ENCODE measurements at places on chromosomes 11 and 22.

DNA sequence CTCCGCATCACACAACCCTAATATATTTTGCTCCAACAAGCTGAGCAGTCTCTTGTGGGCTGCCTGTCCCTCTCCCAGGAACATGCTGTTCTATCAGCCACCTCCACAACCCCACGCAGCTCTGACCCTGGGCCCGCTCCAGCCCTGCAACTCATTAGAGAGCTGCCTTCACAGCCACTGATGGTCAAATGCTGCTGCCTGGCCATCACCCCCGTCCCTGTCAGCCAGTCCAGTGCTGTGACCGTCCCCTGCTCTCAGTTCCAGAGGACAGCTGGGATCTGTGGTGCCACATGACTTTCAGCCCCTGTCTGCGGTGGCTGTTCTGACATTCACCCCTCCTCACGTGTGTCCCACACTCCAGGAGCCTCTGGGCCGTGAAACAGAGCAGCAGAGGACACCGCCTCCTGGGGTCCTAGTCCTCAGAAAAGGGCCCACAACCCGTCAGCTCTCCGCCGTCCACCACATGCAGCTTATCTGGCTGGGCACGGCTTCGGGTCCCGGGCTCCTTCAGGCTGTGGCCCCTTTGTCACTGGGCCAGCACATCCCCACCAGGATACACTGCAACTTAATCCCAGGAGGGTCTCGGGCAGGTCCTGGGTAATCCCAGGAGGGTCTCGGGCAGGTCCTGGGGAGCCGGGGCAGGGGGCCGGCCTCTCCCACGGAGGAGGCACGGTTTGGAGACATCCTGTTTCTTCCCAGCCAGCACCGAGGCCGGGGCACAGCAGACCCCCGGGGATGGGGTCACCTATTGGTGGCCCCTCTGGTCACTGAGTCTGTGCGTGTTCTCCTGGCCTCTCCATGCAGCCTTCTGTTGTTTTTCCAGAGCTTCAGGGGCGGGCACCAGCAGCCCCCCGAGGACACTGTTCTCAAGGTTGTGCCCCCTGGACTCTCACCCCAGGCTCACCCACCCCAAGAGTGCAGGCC lies 15.1 kb downstream of the CRELD2 start:
- DNase-seq = no peak

- peak; percentile 58 for DNase-seq
These were observed 9.8 kb downstream of the CD82 start for GRCh38 chr11:44575288-44575672.

DNA sequence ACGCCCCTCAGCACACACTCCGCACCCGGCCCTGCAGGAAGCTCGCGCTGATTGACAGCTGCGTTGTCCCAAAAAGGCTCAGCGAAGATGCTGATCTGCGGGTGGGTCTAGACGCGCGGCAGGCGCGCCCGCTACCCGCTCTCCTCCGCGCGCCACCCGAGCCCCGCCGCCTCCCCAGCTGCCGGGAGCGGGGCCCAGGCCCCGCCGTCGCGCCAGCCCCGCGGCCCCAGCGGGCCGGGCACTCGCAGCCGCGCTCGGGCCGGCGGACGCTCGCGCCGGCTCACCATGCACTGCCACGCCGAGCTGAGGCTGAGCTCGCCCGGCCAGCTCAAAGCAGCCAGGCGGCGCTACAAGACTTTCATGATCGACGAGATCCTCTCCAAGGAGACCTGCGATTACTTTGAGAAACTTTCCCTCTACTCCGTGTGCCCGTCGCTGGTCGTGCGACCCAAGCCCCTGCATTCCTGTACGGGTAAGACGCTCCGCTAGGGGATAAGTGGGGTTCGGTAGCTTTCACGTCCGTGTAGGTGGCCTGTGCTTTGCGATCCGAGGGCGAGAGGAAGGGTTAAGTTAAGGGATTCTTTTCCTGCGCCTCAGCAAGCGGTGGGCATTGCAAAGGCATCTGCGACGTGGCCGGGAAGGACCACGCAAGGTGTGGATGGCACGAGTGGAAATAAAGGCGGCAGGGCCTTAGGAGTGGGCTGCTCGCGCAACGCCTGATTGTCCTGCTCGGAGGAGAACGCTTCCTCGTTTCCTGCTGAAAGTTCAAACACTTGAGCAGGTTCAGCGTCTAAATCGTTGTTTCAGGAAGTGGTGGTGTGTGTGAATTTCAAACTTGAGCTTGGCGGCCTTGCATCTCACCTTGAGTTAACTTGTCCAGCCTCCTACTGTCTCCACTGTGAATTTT lies at the start of gene BARX2:
Gene BARX2 (plus strand): TSS at position 98 of the 907 bp plus-strand sequence. CDS start 188 bp downstream, at position 286.
- DNase-seq = peak; percentile 40

GRCh38 chr11:111982019-111982464 lies 43.2 kb upstream of the DLAT start:
- DNase-seq = no peak

DNA sequence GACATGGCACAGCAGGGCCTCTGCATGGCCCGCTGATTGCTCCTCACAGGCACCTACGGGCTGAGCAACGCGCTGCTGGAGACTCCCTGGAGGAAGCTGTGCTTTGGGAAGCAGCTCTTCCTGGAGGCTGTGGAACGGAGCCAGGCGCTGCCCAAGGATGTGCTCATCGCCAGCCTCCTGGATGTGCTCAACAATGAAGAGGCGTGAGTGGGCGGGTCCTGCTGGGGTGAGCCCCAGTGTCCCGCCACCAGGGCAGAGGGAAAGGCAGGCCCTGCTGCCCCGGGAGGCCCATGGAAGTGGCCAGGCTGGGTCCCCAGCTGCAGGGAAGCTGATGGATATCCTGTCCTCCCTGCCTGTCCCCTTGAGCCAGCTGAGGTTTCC lies 18.6 kb upstream of the DGCR8 start:
- DNase-seq = peak; percentile 36

- DNase-seq = no peak
These were observed 987.6 kb downstream of the TBC1D22A start for GRCh38 chr22:47750086-47750485.

DNA sequence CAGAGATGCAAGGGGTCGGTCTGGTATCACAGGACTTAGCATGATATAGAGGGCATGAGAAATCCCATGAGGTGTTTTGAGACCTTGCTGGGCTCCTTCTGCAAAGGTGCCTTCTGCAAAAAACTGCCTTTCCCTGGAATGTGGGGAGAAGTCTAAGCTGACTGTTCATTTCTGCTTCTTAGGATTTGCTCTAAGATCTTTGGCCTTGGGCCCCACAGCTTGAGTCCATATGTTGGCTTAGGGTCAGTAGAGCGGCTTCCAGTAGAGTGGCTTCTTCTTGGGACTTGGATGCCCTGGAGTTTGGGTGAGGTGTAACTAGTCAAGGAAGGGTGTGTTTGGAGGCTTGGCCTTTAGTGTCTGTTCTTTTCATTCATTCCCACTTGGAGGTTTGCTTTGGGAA lies 37.0 kb downstream of the AMPD3 start:
- DNase-seq = no peak

GRCh38 chr11:17848715-17849114 lies 114.1 kb downstream of the KCNC1 start:
- no peak for DNase-seq

GRCh38 chr11:33692013-33692504 lies 8.6 kb downstream of the C11orf91 start:
- DNase-seq = peak; percentile 95

- no peak for DNase-seq
These were observed 8.4 kb upstream of the ST14 start for GRCh38 chr11:130151196-130151595.

DNA sequence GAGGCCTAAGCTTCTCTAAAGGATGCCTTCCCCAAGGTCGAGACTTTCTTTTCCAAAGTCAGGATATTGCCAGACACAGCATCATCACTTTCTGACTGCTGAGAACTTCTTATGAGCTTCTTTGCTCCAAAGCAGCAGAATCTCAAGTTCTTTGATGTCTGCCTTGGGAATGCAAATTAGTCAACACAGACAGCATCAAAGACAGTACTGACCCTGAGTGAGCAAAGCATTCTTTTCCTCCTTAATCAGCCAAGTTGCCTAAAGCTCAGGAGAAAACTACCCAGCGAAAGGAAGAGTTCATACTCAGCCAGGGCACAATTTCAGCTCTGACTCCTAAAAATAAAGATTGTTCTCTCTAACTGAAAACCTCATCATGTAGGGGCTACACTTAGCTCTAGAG lies 98.0 kb downstream of the SLC36A4 start:
- no peak for DNase-seq

DNA sequence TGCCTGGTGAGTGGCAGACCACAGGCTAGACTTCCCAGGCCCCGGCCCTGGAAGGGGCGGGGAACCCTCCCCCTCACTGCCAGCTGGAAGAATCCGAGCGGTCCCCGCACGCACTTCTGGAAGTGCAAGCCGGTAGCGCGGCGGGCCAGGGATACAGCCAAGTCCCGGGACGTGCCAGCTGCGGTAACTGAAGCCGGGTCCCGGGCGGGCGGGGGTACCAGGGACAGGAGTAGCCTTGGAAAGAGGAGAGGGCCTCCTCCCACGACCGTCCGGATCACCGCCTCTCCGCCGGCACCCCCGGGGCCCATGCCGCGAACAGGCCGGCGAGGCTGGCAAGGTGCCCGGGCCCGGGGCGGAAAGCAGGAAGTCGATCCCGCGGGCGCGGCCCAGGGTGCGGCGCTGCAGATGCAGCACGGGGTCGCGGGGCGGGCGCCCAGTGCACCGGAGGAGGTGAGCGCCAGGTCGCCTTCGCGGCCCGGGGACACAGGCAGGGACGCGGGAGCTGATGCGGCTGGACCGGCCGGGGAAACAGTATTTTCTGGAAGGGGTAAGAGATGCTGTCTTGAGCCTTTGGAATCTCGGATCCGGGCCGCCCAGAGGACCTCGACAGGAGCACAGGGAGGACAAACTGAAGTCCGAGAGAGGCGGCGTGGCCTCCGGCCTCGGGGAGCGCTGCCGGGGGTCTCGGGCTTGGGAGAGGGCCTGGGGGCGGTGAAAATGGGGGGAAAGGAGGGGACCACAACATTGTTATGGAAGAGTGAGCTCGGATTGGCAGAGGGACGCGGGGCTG lies 783 bp upstream of the SLC35C1 start:
- peak; percentile 7 for DNase-seq

- no peak for DNase-seq
These were observed at the start of gene MMP11 for GRCh38 chr22:23772649-23773473. Gene MMP11 (plus strand): TSS chr22:23772849. CDS start chr22:23772871, 22 bp downstream.

DNA sequence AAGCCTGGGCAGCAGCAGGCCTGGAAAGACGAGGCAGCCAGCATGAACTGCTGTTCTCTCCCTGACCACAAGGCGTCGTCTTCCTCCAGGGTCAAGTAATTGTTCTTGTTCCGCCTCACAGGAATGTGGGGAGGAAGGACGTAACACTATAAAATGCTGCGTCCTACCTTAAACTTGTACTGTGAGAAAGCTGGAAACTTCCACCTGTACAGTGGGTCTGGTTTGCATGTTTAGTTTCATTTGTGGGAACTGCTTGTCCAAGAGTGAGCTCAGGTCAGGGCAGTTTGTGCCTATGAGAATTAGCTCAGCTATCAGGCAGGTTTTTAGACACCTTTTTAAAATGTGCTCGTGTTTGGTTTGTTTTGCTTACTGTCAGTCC lies 55.2 kb downstream of the PANX1 start:
- peak; percentile 52 for DNase-seq

- DNase-seq = no peak
These were observed 29.6 kb downstream of the SNX19 start for GRCh38 chr11:130886704-130887103.

GRCh38 chr11:2437516-2437915 lies 6.8 kb downstream of the TRPM5 start:
- no peak for DNase-seq

DNA sequence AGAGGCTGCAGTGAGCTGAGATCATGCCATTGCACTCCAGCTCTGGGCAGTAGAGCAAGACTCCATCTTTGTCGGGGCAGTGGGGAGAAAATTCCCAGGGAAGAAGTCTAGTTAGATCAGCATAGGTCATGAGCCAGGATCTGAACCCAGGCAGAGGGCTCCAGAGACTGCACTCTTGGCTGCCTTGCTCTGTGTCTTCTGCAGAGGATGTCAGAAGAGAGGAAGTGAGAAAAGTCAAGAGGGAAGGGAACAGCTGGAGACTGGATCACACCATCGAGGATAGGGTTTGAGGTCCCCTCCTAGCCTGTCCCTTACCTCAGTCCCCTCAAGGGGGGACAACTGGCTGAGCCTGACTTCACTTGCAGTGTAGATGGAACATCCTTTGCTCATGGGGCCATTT lies 5.8 kb downstream of the MYOD1 start:
- no peak for DNase-seq

- DNase-seq = peak; percentile 79
These were observed 34.8 kb downstream of the EFCAB6 start for GRCh38 chr22:43777286-43777685.

DNA sequence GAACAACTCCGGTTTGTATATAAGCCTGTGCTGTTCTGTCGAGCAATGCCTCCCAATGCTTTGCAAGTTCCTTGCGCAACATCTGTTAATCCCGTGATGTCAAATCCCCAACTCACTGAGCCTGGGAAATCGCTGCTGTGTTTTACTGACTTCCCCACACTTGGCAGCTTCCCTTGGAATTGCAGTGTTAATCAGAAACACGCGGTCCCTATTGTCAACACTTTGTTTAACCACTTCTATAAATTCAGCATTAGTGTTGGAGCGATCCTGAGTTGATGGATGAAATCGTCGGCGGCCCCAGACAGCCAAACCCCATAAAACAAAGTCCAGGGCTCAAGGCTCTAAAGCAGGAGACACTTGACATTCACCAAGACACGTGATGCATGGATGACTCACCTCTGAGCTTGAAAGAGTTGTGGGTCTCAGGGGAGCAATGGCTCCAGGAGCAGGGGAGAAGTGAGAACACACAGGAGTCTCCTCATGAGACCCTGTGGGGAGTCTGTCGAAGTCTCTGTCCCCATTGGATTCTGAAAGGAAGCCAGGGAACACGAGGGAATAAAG lies 555.3 kb downstream of the MIAT start:
- peak; percentile 66 for DNase-seq

DNA sequence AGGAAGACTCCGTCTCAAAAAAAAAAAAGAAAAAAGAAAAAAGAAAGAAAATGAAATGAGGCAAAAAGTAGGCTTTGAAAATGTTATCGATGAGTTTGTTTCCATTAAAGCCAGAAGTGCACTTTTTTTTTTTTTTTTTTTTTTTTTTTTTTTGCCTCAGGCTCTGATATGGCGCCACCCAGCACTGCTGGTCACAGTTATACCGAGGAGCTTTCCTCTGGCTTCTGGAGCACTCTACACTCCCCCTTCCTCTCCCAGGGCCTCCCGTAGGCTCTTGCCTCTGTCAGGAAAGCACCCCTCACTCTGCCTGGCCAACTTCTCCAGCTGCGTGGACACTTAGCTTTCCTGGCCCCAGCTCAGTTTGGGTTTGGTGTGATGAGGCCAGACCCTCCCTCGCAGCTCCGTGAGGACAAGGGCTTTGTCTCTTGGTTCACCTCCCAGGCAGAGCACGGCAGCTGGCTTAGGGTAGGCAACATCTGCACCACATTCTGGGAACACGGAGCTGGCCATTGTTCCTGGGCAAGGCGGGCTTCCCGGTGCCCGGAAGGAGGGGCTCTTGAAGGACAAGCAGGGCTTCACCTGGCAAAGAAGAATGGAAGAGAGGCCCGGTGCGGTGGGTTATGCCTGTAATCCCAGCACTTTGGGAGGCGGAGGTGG lies 16.9 kb downstream of the FADS2 start:
- no peak for DNase-seq
